NCI-H187 (cell line): ENCODE measurements at places on chromosomes 5 and 9.

DNA sequence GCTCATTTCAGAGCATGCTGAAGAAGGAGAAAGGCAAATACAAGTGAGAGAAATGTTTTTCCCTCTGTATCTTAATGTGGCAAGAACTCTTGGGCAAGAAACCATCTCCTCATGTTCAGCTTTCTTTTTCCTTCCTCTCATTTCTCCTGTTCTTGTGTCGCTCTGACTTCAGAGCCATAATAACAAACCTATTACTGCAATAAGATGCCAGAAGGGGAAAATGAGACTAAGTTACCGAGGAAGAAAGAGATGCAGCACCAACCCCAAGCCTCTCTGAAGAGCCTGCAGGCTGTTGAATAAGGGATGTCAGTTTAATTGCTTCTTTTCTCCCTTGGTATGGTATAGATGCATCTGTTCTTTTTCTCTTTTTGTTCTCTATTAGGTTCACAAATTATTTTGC lies 170.1 kb upstream of the GLRA1 start:
- no peak for DNase-seq

- no peak for DNase-seq
These were observed 75.8 kb upstream of the IER5L start for GRCh38 chr9:129253803-129254381.

- no peak for DNase-seq
These were observed 173.7 kb downstream of the SLC28A3 start for GRCh38 chr9:84166891-84167290.

DNA sequence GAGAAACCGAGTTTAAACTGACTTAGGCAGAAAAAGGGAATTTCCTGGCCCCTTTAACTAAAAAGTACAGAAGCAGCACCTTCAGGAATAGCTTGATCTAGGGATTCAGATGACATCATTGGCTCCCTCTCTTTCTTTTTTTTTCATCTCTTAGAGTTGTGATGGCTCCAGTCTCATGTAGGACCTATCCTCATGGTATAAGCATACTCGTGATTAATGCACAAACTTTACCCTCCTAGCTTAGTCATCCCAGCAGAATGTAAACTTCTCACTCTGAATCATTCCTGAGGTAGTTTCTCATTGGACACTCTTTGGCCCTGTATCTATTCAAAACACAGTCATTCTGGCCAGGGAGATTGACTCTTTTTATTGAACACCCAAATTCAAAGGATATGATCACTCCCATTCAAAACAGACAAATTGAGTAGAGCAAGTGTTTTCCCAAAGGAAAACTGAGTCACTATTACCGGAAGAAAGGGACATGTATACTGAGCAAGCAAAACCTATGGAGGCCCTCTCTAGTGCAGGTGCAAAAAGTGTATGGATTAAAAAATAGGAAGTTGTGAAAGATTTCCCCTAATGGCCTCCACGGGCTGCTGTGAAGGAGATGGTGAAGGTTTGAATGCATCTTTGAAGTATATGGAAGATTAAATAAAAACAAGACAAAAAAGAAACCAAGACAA lies 27.6 kb upstream of the SMIM23 start:
- no peak for DNase-seq

DNA sequence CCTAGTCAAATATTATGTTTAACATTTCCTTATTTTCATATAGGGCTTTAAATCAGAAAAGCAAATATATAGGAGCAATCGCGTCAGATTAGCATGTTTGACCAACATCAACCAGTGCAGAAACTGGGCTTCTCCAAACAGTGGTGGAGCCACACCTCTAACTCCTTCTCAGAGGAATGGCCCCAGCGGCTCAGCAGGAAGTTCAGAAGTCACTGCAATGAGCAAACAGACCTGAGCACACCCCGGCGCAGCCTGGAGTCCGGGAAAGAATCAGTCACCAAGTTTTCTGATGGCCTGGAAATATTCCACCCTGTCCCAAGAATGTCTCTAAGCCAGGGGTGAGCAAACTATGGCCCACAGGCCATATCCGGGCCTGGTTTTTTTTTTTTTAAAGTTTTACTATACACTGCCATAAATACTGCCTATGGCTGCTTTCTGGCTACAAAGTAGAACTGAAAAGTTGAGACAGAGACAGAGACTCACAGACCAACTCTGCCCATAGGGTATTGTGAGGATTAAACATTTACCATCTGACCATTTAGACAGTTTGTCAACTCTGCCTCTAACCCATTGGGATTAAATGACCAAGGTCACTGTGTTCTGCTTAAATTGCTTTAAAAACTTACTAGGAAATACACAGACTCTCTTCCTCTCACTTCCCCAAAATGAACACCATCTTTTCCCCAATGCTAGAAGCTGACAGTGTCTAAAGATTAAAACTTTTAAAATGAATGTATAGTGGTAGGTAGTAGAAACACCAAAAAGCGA lies 5.4 kb downstream of the GOLM1 start:
- no peak for DNase-seq

- no peak for DNase-seq
These were observed 27.9 kb downstream of the ERCC6L2 start for GRCh38 chr9:95903398-95903797.

- DNase-seq, result no peak
These were observed 232.4 kb upstream of the GAS1 start for GRCh38 chr9:87179553-87180340.

DNA sequence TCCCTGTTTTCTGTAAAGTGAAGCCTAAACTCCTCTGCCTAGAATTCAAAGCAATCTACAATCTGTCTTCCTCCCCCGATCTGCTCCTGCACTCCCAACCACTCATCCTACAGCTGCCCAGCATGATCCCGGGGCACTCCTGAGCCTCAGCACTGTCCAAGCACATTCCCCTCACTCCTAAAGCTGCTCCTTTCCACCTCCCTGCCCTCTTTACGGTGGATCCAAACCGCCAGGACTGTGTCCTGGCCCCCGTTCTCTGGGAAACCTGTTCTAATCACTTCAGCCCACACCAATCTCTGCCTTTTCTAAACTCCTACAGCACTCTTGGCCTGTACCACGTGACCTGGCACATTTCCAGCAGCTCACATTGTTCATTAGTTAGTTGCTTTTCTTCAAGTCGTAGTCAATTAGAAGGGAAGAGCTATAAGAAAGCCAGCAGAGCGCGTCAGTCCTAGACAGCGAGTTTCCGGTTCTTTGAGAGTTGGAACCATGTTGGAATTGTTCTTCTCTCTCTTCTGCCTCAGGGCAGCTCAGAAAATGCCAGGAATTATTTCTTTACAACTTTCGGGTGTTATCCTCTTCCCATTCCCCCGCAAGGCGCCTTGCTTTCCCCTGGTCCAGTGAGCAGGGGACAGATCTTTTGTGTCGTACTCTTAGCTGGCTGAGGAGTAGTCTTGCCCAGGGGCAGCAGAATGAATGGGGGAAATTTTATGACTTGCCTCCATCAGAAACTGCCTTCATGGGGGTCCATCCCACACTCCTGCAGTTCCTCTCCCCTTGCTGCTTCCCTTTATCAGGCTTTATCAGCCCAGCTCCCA lies 60.7 kb downstream of the NRG2 start:
- no peak for DNase-seq

DNA sequence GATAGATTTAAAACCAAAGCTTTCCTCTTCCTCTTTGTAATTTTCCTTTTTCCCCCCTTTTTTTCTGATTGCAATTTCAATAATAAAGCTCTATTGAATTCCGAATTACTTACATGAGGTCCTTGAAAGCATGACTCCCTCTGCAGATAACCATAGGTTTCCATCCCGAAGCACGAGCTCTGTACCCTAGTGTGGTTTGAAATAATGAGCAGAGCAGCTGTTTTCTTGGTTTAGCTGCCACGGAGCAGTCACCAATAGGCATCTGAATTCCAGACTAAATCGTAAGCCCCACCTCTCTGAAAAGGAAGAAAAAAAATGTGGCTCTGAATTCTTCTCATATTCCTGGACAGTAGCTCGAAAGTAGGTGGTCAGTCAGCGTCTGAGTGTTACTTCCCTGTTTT lies 18.5 kb upstream of the GNE start:
- no peak for DNase-seq

- DNase-seq, result no peak
These were observed 89.7 kb upstream of the PARP8 start for GRCh38 chr5:50576686-50577256.

GRCh38 chr9:77454663-77455062 lies 193.5 kb downstream of the GNA14 start:
- no peak for DNase-seq

- no peak for DNase-seq
These were observed 714 bp downstream of the SIGMAR1 start for GRCh38 chr9:34636791-34637355.

DNA sequence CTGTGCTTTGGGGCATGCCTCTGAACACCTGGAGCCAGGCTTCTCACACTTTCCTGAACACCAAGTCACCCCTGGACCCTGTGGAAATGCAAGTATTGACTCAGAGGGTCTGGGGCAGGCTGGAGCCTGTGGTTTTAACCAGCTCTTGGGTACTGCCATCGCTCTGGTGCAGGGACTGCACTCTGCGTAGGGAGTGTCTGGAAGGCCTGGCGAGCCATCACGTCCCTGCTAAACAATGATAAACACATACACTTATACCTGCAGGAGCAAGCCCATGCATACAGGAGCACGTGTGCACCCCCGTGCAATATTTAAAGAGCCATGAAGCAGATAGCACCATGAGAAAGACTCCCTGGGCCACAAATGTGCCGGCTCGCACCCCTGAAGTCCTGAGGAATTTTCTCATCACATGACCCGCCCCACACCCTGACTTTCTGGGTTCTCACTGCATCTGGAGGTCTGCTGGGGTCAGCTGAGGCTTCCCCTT lies 267.7 kb downstream of the GADD45G start:
- no peak for DNase-seq

- DNase-seq, result no peak
These were observed 122.7 kb upstream of the LMX1B start for GRCh38 chr9:126490871-126491567.

- DNase-seq, result no peak
These were observed 671.0 kb downstream of the DMRTA1 start for GRCh38 chr9:23117616-23118015.

DNA sequence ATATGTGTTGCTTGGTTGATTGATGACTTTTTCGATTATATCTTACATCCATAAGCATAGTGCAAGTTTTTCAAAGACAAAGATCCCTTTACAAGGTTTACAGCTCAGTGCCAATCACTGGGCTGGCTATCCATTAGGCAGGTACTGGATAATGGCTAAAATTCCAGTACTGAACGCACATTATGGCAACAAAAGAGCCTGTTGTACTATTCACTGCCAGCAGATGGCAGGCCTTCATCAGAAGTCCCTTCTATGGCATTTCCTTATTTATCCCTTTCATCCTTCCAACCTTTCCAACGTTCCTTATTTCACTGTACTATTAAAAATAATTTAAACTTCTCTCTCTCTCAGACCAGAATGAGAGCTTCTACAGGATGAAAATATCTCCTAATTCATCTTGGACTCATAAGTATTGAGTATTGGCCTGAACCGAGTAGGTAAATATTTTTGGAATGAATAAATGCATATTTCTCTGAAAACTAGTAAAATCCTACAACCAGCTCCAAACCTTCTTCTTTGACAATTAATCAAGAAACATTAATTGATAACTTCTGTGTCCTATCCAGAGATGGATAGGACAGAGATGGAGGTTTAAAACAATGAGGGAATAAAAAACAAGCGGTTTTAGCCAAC lies 6.7 kb upstream of the WNT8A start:
- DNase-seq, result peak; percentile 32

DNA sequence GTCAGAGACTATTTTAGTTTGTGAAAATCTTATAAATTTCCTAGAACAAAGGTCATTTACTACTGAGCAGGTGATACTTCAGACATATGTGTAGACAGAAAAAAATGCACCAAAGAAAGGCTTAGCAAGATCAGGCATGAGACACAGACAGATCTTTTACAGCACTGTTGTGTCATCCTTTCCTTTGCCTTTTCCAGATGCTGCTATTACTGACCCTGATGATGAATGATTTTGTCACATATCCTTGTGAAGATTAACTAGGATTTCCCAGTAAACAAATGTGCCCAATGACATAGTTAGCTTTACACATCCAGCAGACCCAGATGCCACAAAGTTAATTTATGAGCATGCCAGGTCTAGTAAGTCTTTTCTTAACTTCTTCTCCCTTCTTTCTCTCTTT lies 68.2 kb downstream of the DMRTA1 start:
- no peak for DNase-seq

- peak; percentile 61 for DNase-seq
These were observed 433.7 kb downstream of the ENC1 start for GRCh38 chr5:74206579-74207550.

- no peak for DNase-seq
These were observed 27.2 kb downstream of the CCDC69 start for GRCh38 chr5:151196556-151197290.

GRCh38 chr9:130833031-130833990 lies 1.7 kb upstream of the ABL1 start:
- DNase-seq, result no peak

- no peak for DNase-seq
These were observed 379.1 kb upstream of the SMC2 start for GRCh38 chr9:103714992-103715391.

- no peak for DNase-seq
These were observed 15.8 kb downstream of the CCDC152 start for GRCh38 chr5:42772265-42772993.

- DNase-seq, result no peak
These were observed 378 bp downstream of the GPR151 start for GRCh38 chr5:146515473-146516150.

GRCh38 chr5:84436866-84437265 lies 52.2 kb upstream of the EDIL3 start:
- DNase-seq, result no peak
